ENCODE measurements at places on chromosomes 2 and 18. TPM values are rescaled to one million over a fixed set of nuclear protein-coding genes. Genes with fewer than 3 reads are reported as not detected.
A peak's percentile ranks its signal among the peaks of the same experiment; 100 is the strongest.

The POTEE gene
- polyA plus RNA-seq = not detected

The SULT1C4 gene
- 17.3 TPM for polyA plus RNA-seq

The ALK gene
- polyA plus RNA-seq = 0.18 TPM

The LOXHD1 gene
- 2.8 TPM for polyA plus RNA-seq

The ANKRD30B gene
- not detected for polyA plus RNA-seq

The ASIC4 gene
- 0.48 TPM for polyA plus RNA-seq

The EMILIN1 gene
- 66.7 TPM for polyA plus RNA-seq

The SAG gene
- 0.22 TPM for polyA plus RNA-seq

The KANSL3 gene
- polyA plus RNA-seq = 36.3 TPM

The PLCD4 gene
- polyA plus RNA-seq = 61.5 TPM

The KCNIP3 gene
- 5.8 TPM for polyA plus RNA-seq

The LYG1 gene
- polyA plus RNA-seq = 2.4 TPM

The LHCGR gene
- 0.25 TPM for polyA plus RNA-seq

The METTL5 gene
- 50.8 TPM for polyA plus RNA-seq

The UGT1A7 gene
- polyA plus RNA-seq = not detected

The LCT gene
- polyA plus RNA-seq = not detected

The FSHR gene
- 0.81 TPM for polyA plus RNA-seq

The NTSR2 gene
- not detected for polyA plus RNA-seq

GRCh38 chr2:72211777-72212485 is 64.3 kb upstream of the CYP26B1 start:
- no peak for DNase-seq

DNA sequence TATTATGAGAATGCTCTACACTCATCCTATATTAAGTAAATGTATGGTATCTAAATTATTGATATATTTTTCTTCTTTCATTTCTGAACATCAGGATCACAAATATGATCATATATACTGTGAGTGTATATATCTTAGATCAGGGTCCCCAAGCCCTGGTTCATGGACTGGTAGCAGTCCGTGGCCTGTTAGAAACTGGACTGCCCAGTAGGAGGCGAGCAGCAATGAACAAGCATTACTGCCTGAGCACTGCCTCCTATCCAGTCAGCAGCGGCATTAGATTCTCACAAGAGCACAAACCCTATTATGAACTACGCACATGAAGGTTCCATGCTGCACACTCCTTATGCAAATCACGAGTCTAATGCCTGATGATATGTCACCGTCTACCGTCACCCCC is 1247.1 kb upstream of the NXPH2 start:
- no peak for DNase-seq

DNA sequence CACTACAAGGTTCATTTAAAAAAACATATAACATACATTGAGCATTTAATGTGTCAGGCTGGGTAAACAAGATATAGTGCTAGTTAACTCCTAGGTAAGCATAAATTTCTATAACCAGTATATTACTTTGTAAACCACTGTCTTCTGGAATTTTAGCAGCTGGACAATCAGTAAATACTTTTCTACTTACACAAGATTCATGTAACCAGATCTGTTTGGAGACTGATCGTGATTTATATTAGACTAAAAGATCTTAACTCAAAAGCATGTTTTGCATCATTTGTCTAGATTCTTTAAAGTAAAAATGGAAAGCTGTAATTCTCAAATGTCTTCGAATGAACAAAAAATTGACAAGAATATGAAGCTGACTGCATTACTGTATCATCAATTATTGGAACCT is 941 bp upstream of the SGO2 start:
- no peak for DNase-seq

GRCh38 chr2:191013682-191013931 is 364 bp downstream of the STAT1 start:
- no peak for DNase-seq

- DNase-seq = no peak
Observed at GRCh38 chr2:216574046-216574445, 59.2 kb upstream of the IGFBP2 start.

- DNase-seq = no peak
Observed at GRCh38 chr2:53964257-53964952, 6.4 kb downstream of the PSME4 start.

- no peak for DNase-seq
Observed at GRCh38 chr2:33354981-33355380, 121.5 kb upstream of the RASGRP3 start.

- DNase-seq = no peak
Observed at GRCh38 chr2:5959836-5960820, 267.9 kb downstream of the SOX11 start.

DNA sequence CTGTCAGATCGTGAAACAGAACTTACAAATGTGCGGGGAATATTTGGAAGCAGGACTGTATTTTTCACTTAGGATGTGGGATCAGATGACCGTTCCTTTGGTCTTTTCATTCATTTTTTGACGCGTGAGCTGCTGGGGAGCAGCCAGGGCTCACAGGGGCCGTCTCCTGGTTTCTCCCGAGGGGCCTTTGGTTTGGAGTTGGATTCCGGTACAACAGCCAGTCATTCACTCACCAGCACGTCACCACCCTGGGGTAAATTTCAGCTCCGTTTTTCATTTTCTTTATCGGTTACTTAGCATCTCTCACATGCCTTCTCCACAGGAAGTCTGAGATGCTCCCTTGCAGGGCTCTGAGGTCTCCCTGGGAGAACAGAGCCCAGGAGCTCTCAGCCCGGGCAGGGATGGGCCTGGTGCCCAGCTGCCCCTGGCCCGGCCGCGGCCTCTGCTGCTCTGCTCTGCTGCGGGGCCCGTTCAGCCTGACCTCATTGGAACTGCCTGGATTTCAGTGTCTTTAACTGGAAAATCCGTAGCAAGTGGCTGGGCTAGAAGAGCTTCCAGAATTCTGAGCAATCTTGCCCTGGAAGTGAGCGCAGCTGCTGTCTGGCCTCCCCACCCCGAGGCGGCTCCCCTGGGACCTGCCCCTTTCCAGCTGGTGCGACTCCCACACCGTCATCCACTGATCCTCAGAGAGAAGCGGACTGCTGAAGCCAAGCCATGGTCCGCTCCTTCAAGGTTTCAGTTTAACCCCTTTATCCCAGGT is 335.6 kb downstream of the EIPR1 start:
- peak; percentile 38 for DNase-seq

- DNase-seq = no peak
Observed at GRCh38 chr2:238099714-238100048, 459 bp upstream of the ESPNL start.

GRCh38 chr2:101012706-101013181 is 10.7 kb downstream of the RPL31 start:
- peak; percentile 42 for DNase-seq

- no peak for DNase-seq
Observed at GRCh38 chr2:109446278-109447131, 167.3 kb downstream of the SEPTIN10 start.

- peak; percentile 90 for DNase-seq
Observed at GRCh38 chr2:171999604-172000469, at the start of gene METAP1D. Gene METAP1D, plus strand, starts transcription at chr2:171999953. Its CDS starts 17 bp downstream, at chr2:171999970.

- no peak for DNase-seq
Observed at GRCh38 chr2:19525313-19525712, 166.9 kb upstream of the OSR1 start.

DNA sequence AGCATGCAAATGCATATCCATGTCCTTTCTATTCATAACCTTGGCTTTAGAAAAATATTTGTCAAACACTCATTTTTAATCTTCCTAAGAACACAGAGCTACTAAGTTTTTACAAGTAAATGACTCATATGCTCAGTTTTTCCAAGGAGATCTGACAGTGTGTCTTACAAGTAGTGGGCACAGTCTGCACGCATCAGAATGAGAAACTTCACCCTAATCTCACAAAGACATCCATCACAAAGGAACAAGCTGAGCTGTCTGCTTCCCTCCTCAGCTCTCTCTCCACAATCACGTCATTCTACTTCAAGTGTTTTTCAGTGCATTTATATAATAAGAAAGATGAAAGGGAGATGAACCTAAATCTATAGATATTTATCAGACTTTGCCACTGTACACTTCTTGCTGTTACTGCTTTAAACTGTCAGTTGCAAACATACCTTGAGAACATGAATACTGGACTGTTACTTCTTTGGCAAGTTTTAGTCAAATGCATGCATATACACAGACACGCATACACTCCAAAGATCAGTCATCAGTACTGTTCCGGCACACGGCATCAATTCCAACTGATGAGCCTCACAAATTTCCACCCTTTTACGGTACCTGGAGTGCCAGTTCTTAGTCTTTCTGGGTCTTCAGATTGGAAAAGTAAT is 75.7 kb downstream of the RBMS1 start:
- DNase-seq = no peak

DNA sequence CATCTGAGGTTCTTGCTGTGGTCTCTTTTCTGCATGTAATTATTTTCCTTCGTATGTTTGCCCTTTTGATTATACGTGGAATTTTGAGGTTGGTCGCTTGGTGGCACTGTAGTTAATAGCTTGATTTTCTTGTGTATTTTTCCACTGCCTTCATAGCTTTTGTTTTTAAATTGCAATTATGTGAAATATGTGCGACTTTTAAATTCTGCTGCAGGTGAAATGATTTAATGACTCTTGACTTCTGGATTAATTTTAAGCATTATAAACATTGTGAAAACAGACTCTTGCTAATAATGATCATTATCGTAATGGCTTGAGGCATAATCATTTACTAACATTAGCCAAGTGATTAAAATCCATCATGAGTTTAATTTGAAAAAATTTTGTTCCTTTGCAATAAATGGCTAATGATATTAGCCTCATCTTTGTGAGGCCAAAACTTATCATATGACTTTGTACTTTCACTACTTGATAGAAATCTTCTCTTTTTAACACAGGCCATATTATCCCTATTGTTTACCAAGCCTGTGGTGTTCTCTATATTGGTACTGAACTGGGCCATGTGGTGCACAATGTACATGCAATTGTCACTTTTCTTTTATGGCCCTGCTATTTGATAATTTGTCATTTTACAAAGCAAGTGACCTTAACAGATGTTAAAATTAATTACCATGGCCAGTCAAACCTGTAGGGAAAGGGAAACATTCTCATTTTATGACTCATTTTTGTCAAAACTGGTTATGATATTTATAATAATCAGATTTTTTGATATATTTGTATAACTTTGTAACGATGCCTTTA is 62.8 kb upstream of the NEUROD1 start:
- DNase-seq = peak; percentile 52

GRCh38 chr18:14179306-14179705 is 47.1 kb upstream of the ZNF519 start:
- DNase-seq = no peak

DNA sequence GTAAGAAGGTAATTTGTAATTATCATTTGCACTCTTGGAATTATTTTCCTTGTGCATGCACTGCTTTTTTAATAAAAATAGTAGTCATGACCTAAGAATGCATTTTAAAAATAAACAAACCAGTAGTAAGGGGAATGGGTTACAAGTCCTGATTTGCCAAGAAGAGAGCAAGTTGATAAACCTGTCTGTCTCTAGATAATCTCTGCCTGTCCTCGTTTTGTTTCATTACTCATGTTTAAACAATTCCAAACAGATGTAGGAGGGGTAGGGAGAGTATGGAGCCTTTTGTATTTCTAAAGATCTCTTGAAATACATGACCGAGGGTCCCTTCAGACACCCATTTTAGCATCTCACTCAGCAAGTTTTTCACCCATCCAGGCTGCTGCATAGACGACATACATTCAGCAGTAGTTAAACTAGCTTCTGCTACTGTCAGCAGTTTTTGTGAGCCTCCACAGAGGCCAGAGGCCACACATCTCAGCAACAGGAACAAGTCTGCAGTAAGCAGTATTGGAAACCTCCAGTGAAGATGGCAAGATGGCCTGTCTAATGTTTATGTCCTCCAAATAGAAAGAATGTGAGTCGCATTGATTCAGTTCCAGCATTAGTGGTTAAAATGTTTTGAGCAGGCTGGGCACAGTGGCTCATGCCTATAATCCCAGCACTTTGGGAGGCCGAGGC is 2.3 kb upstream of the EXOC6B start:
- DNase-seq = no peak

DNA sequence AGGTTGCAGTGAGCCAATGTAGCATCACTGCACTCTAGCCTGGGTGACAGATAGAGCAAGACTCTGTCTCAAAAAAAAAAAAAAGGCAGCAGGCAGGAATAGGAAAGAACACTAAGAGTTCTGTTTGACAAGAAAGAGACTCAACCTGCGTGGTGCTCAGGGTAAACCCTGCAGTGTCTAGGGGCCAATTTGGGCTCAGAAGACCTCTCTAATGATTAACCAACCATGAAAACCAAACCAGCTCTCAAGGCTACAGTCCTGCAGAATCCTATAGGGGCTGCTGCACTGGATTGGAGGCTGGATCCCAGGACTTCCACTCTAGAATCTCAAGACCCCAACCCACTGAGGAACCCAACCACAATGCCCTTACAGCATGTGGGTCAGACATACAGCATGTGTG is 2.4 kb downstream of the TRABD2A start:
- DNase-seq = no peak

DNA sequence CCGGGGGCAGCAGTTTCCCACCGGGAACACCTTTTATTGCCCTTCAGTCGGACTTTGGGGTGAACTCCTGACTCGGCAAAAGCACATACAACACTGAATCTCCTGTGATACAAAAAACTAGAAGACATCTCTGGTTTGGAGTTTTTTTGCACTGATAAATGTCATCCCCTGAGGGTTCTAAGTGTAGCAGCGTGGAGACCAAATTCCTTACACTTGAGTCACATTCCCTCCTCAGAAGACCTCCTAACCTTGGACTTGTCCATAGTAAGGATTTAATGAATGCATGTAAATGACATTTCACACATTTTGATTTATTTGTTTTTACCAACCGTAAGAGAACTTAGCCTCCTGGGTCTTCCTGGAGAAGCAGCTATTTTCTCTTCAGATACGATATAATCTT is 54.0 kb upstream of the GPR45 start:
- no peak for DNase-seq

DNA sequence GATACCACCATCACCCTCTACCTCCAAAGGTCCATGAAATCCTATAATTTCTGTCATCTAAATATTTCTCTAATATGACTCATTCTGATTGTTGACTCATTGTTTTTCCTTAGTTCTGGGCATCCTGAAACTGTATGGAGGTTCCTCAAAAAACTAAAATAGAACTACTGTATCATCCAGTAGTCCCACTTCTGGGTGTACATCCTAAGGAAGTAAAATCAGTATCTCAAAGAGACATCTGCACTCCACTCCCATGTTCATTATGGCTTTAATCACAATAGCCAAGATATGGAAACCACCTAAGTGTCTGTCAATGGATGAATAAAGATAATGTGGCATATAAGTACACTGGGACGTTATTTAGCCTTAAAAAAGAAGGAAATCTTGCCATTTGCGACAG is 125.8 kb upstream of the MYO3B start:
- DNase-seq = no peak

DNA sequence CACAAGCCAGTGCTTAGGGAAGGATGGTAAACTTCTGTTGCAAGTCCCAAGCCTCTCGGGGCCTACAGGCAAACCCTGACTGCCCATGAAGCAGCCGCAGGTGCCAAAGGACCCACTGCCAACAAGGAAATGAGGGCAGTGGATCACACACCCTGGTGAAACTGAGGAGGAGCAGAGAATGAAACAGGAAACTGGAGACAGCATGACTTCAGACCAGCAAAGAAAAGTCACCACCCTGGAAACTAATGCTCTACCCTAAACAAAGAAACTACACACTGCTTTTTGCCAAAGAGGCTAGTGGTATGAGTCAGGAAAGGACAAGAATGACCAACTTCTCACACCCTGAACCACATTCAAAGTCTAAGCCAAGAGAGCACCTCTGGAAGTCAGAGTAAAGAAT is 97.2 kb downstream of the MYO5B start:
- DNase-seq = no peak

GRCh38 chr2:178271629-178272333 is 77.5 kb downstream of the OSBPL6 start:
- DNase-seq = peak; percentile 83
